Substantia nigra (tissue), 51 donors: ENCODE measurements at places on chromosomes 2 and 18.

- DNase-seq, result no peak
Measured at GRCh38 chr2:189548666-189549448, 31.7 kb downstream of the SLC40A1 start.

GRCh38 chr2:67215214-67216055, 181.7 kb upstream of the ETAA1 start:
- DNase-seq, result no peak

- peak; percentile 66 for DNase-seq
Measured at GRCh38 chr2:66439812-66440542, 5.1 kb downstream of the MEIS1 start.

DNA sequence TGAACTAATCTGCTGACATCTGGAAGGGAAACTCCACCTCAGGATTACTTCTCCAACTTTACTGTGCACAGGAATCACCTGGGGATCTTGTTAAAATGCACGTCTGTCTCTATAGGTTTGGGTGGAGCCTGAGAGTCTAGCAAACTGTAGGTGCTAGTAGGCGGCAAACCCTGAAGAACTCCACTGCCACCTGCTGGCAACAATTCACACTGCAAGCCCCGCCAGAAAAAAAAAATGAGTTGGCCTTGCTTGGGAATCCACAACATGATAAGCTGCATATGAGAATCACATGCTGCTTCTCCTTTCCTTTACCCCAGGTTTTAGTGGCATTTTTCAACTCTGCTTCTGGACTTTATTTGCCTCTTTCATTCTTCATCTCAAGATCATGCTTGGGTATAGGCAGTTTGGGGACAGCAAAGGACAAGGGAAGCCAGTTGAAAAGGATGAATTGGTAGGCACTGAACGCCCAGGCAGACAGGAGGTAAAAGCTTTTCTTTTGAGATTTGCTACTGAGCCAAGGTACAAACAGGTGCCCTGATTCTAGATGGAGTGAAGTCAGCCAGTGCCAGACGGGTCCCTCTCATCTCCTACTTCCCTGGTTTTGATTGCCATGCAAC, 88.8 kb downstream of the VIT start:
- DNase-seq, result no peak

DNA sequence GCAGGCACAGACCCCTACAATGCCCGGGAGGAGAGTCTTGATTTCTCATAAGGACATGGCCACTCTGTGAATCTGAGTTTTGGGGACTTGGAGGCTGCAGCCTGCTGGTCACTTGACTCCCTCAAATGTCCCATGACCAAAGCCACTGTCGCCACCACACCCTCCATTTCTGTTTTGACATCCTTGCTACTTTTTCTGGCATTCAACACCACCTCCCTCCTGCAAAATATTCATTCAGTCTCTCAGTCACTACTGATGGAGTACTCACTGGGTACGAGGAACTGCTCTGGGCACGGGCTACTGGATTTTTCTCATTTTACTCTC, 208.6 kb upstream of the HAAO start:
- no peak for DNase-seq

DNA sequence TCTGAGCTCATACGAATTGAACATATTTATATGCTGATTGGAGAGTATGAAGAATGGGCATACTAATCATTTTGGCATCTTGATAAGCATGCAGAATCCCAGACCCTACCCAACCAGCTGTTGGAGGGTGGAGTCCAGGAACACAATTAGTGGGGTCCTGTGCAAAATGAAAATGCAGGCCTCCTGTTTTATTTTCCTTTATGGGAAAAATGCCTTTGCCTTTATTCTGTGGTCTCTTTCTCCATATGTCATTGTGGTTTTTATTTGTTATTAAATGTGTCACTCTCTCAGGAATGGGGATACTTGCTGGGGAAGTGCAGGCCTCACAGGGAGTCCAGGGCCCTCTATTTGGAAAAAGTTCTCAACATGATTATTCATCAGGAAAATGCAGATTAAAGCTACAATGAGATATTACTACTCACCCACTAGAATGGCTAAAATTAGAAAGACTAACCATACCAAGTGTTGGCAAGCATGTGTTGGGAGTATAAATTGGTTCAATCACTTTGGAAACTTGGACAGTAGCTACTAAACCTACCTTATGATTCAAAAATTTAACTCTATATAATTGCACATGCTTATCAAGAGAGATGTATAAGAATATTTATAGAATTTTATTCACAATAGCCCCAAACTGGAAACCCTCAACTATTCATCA, 223.1 kb upstream of the FBXO11 start:
- no peak for DNase-seq

- no peak for DNase-seq
Measured at GRCh38 chr2:18311420-18312195, 248.8 kb downstream of the RDH14 start.

GRCh38 chr2:210496512-210496911, 20.0 kb upstream of the LANCL1 start:
- DNase-seq, result no peak

DNA sequence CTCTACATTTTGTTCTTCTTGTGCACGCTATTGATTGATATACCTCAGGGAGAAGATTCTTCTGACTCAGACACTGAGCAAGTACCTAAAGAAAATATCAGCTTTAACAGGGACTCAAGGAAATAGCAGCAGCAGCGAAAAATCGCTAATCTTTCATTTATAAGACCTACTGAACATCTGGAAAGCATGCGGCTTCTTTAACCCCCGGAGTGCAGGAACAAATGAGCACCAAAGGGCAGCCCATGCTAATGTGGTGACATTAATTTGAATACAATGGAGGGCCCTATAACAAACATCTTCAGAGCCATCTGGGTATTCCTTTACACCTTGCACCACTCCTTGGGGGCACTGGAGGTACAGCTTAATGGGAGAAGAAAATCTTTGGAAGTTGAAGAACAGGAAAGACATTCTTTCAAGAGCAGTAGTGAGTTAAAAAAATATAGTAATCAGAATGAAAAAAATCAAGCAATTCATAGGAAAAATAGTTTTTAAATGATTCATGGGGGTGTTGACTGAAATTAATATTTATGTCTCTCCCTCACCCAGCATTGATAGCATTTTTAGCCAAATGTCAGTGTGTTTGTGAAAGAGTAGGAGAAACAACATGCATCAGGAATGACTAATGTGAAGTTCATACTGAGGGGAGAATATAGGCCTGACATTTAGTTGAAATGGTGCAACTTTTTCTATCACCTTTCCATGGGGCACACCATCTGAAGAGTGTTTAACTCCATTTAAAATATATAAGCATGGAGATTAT, 281.7 kb downstream of the HRH4 start:
- DNase-seq, result no peak

DNA sequence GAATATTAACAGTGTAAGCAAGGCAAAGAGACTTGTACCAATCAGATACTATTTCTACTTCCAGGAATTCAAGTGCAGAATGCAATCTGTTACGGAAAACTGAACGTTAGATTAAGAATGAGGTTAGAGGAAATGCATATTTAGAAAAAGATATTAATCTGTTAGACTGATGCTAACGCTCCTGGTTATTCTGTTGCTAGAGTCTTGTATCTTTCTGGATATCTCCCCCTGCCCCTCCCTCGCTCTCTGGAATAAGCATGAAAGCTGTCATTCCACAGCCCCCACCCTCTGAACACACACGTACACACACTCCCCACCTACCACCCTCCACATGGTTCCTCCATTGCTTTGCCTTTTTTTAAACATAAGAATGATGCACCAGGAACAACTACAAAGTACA, 24.1 kb downstream of the FIGN start:
- no peak for DNase-seq

DNA sequence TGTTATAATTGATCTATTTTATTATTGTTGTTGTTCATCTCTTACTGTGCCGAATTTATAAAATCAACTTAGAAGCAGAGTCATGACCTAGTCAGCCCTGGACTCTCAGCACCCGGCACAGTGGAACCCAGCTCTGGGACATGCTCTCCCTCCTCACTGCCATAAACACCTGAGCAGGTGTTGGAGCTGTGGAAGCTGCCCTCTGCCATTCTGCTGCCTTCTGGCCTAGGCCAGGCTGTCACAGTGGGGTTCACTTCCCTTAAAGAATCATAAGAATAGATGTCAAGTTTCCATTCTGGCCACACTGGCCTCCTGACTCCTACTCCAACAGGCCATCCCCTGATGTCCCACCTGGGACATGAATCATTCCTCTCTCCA, 192.2 kb downstream of the ZFP36L2 start:
- DNase-seq, result no peak

GRCh38 chr2:9768388-9768787, 74.9 kb upstream of the TAF1B start:
- no peak for DNase-seq

DNA sequence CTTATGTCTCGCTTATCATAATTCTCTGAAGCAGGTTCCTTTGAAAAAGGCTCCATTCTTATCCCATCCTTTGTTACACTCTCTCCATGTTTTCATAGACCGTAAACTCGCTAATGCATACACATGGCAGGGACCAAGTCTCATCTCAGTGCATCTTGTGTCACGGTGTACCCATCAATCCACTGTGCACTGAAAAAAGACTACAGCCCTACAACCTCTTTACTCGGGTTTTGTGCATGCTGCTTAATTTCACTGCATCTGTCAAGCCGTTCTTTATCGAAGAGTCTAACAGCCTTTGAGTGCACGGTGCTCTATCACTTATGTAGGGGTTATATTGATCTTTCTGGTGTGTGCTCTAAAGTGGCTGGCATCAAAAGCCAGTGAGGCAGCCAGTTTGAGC, 302.9 kb upstream of the ERBB4 start:
- no peak for DNase-seq

DNA sequence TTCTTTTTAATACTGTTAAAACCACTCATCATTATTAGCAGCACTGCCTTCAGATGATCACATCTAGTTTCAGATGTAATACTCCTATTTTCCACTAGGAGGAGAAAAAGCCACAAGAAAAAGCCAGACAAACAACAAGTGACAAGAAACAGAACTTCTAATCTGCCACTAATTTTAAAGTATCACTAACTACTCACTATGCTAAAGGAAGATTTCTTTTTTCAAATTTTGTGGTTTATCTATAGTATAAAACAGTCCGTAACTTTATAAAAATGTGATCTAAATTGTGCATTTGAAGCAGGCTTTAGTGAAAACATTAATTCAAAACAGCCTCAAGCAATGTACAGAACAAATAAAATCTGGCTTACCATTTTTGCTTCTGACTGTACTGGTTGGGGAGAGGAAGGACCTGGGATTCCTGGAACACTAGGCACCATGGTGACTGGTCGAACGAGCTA, 56.8 kb downstream of the ATF2 start:
- no peak for DNase-seq

DNA sequence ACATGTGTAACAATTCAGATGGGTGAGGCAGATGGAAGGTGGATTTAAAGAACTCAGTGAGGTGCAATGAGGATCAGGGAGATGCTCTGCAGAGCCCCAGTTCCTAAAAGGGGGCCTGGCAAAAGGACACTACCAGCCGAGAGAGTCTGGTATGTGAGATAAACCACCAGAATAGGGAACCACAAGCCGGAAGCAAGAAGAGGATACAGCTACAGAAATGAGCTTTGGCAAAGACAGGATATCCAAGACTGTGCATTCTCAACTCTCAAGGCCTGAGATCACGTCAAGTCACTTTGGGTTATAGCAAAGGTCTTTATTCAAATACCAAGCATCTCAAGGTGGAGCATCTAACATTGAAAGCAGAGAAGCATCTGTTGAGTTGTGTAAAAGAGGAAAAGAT, 293.5 kb downstream of the ARHGAP15 start:
- no peak for DNase-seq

DNA sequence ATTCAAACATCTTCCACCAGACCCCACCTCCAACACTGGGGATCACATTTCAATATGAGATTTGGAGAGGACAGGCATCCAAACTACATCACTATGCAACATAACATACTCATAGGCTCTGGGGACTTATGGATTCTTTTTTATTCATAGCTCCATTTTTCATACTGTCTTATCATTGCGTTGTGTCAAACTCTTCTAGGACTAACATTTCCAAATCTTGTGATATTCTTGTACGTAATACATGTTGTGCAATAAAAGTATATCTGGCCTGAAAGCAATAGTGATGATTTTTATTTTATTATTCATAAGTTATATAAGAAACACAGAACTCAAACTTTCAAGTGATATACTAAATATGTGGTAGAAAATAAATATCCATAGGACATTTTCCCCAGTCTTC, 60.6 kb upstream of the ACTR3 start:
- DNase-seq, result no peak

GRCh38 chr2:3420076-3420768, 40.7 kb downstream of the TRAPPC12 start:
- DNase-seq, result no peak

- no peak for DNase-seq
Measured at GRCh38 chr2:107530046-107530445, 296.6 kb upstream of the RGPD4 start.

GRCh38 chr2:378364-378763, 90.5 kb upstream of the ALKAL2 start:
- no peak for DNase-seq

- DNase-seq, result no peak
Measured at GRCh38 chr18:43422518-43422917, 145.2 kb upstream of the SYT4 start.

GRCh38 chr18:46260016-46260878, 156.1 kb downstream of the HAUS1 start:
- DNase-seq, result no peak

DNA sequence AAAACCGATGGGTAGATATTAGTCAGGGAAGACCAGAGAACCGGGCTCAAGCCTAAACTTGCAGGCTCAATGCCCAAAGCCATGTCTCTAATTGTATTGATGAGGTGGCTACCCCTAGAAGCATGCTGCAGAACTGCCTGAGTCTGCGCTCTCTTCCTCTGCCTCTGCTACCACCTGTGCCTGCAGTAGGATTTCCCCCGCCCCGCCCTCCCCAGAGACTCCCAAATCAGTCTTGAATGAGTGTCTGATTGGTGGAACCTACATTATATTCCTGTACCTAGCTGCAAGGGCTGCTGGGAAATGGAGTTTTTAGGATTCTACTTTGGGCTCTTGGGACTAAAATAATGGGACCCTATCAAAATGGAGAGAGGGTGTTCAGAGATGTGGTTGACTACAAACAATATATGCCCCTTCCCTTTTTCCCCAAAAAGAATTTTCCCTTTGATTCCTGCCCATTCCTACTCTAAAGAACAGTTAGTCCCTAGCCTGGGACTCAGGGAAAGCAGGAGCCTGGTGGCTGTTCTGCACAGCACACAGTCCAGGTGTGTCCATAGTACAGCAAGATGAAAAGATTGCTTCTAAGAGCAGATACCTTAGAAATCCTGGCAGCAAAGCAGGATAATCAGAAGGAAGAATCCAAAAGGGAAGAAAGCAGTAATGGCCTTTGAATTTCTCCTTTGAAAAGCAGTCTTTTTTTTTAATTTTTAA, 12.5 kb downstream of the GRP start:
- DNase-seq, result no peak

GRCh38 chr2:65204461-65205210, 23.0 kb upstream of the ACTR2 start:
- no peak for DNase-seq
